ENCODE measurements at places on chromosomes 7 and 10. TPM values are rescaled to one million over a fixed set of nuclear protein-coding genes. Genes with fewer than 3 reads are reported as not detected.

Gene LOXL4
- 1.7 TPM for total RNA-seq

Gene OPN1SW
- total RNA-seq: not detected

Gene COL28A1
- total RNA-seq: 0.98 TPM

Gene PLAC9
- not detected for total RNA-seq

Gene ANKMY2
- total RNA-seq: 14.4 TPM

Gene RASA4B
- 2.2 TPM for total RNA-seq

Gene PIP
- total RNA-seq: 0.36 TPM

Gene TAF5
- total RNA-seq: 3.1 TPM

Gene SPDYE8
- total RNA-seq: not detected

Measured in A549 treated with Mapracorat at 1 μM for 4 hours (cell line).